ENCODE measurements at places on chromosomes 6 and 20.

DNA sequence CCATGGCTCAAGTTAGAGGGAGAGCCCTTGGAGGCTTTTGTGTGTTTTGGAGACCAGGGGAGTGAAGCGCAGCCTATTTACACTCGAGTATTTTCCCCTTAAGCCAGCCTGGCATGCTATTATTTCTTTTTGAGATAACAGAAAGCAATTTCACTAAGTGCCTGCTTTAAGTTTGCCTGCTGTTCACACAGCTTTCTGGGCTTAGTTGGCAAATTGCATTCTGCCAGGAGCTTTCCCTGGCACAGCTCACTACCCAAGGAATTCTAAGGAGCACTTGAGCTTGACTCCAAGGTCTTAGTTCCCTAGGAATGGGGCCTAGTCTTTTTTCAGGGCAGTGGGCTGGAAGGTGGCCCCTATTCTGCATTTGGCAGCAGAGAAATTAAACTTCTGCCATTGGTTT, 19.0 kb upstream of the ASXL1 start:
- DNase-seq, result no peak
- no peaks in the 10 kb centered on the region for H3K36me3 ChIP-seq
- H3K27ac ChIP-seq, result peak overlapping the region; percentile 32

GRCh38 chr6:116682334-116682712, 1.3 kb downstream of the KPNA5 start:
- no peak overlapping the region for H3K4me3 ChIP-seq
- H3K36me3 ChIP-seq, result no peaks in the 10 kb centered on the region
- no peaks in the 10 kb centered on the region for H3K4me1 ChIP-seq
- H3K27ac ChIP-seq, result no peak overlapping the region
- DNase-seq, result no peak

- peak overlapping the region; percentile 82 for H3K27ac ChIP-seq
- no peak overlapping the region for H3K4me3 ChIP-seq
- peaks cover 24% of the 10 kb centered on the region for H3K4me1 ChIP-seq
- H3K36me3 ChIP-seq, result no peaks in the 10 kb centered on the region
- DNase-seq, result no peak
Measured at GRCh38 chr20:17823409-17824144, 123.8 kb downstream of the BANF2 start.

DNA sequence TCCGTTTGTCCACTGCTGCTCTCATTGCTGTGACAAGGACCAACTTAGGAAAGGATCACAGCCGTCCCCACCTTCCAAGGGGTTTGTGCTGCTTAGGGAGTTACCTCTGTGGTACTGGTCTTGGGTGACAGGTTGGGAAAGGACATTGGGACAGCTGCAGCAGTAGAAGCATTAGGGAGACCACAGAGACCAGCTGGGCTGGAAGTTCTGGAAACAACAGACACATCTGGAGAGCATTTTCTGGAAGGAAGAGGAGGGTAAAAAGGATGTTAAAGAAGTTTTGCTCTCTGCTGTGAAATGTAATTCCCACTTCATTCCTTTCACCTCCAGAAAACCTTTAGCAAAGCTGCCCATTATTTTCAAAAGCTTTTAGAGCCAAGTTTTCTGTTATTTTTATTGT, 304.2 kb downstream of the LRFN2 start:
- H3K36me3 ChIP-seq, result no peaks in the 10 kb centered on the region
- no peaks in the 10 kb centered on the region for H3K27me3 ChIP-seq
- no peak for DNase-seq
- no peak overlapping the region for H3K27ac ChIP-seq

All from body of pancreas (tissue), 4 donors.